ENCODE measurements at places on chromosomes 2 and 18.
A peak's percentile ranks its signal among the peaks of the same experiment; 100 is the strongest.

GRCh38 chr2:205858881-205859441 is 176.7 kb downstream of the NRP2 start:
- DNase-seq, result no peak

GRCh38 chr2:237310515-237311114 is 103.3 kb downstream of the COL6A3 start:
- DNase-seq, result no peak

- DNase-seq, result no peak
Observed at GRCh38 chr2:224036731-224037361, 2.2 kb downstream of the SERPINE2 start.

DNA sequence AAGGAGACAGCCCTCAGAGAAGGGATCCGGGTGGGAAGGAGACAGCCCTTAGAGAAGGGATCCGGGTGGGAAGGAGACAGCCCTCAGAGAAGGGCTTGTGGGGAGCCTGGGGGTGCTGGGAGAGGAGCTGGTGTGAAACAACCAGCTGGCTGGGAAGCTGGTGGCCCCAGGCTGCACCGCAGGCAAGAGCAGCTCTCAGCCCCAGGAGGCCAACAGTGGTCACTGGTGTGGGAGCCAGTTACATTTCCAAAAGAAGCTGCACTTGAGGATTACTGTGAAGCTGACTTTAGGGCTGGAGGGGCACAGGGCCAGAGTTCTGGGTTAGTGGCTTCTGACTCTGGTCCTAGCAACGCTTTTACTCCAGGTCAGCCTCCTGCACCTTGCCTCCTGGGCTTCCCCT is 3.3 kb downstream of the HES6 start:
- no peak for DNase-seq

DNA sequence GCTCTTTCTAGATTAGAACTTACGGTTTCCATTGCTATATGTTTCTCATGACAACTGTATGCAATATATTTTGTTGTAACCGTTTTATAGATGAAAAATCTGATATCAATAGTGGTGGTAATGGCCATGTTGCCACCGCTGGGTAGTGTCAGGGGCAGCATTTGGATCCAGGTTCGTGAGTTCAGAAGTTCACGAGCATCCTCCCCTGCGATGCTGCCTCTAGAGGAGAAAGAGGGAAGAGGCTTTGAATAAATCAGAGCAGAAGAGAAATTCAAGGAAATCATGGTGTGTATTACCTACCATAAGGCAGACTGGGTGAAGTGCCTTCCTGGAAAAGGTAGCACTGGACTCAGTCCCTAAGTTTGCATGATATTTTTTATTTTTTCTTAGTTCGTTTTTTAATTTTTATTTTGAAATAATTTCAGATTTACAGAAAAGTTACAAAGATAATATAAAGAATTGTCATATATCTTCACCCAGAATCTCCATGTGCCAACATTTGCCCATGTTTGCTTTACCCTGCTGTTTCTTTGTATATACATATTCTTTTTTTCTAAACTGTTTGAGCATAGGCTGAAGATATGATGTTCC is 3.3 kb upstream of the ZBTB7C start:
- peak; percentile 46 for DNase-seq

DNA sequence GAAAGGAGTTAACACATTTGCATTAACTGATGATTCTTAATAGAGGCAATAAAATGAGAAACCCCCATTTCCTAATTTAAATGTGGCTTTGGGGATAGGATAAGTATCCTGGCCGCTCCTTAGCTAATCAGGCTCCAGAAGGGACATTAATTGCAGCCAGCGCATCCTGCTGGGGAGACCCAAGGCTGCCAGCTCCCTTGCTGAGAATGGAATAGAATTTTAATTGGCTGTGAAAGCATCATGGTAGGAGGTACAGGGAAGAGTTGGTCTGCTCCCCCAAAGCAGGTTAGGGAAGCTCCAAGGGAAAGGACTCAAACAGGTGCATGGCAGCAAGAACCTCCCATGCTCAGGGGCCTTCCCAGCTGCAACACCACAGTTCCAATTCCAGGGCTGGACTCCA is 71.4 kb downstream of the MARCHF4 start:
- no peak for DNase-seq

DNA sequence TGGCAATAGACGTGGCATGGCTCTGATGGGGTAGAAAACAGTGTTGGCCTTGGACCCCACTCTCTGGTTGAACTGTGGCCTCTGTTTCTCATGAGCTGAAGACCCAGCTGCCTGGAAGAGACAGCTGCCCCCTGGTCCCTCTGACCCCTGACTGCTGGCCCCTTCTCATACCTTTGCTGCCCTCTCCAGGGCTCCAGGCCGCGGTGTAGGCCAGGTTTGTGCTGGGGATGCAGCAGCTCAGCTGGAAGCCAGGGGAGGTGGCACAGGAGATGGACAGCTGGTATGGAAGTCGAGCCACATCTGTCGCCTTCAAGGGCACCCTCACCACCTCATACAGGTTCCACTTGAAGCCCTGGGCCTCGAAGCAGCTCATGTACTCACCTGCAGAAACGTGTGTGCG is 31.7 kb upstream of the SELENOI start:
- no peak for DNase-seq

- no peak for DNase-seq
Observed at GRCh38 chr18:43060020-43060419, 55.5 kb downstream of the RIT2 start.

DNA sequence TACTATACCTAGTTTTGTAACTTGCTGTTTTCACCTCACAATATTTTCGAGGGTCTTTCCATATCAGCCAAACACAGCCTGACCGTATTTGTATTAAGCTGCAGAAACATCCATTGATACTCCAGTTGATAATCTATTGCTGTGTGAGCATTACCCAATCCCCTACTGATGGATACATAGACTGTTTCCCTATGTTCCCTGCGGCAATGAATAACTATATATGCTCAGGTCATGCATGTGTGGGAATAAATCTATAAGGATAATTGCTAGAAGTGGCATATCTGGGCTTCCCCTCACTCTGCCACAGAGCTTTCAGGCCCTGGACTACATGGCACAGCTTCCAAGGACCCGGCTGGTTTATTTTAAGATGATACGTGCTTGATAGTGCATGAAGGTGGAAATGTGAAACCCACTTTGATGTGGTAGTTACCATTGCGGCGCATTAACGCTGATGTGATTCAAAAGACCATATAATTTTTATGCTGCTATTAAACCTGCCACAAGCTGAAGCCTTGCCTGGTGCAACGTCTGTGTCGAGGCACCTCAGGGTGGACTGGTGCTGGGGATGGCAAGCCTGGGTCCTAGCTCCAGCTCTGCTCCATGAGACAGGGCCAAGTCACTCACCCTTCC is 130.8 kb upstream of the MSH6 start:
- no peak for DNase-seq

DNA sequence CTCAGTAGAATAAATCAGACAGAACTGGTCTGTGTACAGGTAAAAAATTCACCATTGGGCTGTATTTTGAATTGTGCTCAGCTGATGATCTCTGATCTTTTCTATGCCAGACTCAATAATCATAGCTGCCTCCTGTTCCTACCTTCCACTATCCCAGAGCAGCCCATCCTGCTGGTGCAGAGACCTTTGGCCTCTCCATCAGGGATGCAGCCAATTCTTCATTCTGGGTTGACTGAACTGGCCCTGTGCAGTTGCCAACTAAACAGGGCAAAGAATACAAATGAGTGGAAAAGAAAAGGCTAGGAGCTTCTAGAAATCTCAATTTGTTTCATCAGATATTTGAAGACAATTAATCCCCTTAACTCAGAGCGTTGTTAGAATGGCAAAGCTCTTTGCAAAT is 1781.3 kb upstream of the CELF4 start:
- no peak for DNase-seq

DNA sequence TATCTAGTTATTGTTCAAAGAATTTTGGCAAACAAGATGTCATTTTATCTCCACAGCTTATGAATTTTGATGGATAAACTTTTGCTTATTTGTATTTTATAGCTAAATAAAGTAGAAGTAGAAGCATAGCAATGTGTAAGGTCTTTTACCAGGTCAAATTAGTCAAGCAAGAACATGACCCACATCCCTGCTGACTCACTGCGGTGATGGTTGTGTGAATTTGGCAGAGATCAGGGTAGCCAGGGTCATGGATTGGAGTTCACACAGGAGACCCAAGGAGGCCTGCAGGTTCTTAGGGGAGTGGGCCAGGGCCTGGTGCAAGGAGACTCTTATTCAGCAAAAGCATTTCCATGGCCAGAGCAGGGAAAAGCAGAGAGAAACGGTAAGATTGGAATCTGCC is 18.7 kb downstream of the SP140 start:
- DNase-seq, result no peak

- no peak for DNase-seq
Observed at GRCh38 chr2:194176134-194176533, 1480.9 kb upstream of the SLC39A10 start.

DNA sequence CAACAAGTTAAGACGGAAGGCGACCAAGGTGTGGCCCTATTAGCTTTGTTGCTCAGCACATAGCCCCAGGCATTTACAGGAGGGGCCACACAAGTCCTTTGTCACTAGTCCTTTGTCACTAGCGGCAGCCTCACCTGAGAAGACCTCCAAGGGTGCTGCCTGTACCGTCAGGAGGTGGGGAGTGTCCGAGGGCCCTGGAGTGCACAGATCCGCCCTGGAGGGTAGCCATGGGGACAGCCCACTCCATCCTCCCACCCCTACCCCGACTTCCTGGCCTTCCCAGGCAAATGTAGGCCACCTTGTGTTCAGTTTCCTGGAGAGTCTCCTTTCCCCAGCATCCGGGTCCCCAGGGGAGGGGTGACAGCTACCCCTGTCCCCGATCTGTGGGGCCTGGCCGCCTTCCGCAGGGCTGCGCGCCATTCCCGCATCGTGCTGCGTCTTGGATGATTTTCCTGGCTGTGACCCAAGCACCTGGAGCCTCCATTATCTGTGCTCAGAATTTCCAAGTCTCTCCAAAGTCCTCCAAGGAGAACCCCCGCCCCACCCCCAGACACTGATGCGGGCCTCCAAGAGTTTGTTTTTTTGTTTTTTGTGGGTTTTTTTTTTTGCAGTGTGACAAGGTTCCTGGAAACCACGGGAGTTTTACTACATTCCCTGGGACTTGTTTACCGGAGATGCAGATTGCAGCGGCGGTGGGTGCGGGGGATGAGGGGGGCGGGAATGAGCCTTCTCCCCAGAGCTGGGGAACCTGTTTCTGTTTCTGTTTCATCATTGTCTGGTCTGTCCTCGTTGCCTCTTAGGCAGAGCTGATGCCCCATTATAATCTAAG is 28.6 kb downstream of the TEX44 start:
- peak; percentile 44 for DNase-seq

- DNase-seq, result no peak
Observed at GRCh38 chr2:231383416-231384108, 11.9 kb upstream of the B3GNT7 start.

DNA sequence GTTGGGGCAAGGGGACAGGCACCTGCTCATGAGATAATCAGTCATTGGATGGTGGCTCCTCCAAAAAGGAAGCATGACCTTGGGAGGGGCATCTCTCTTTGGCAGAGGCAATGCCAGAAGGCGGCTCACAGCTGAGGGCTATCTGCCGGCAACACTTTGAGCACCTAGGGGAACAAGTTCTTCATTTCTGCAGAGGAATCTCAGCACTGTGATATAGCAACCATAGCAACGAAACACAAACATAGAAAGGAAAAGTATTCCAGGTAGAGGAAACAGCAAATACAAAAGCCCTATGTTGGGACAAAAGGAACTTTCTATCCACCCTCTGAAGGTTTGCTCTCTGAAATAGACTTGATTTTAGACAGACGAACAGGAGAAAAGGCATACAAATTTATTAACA is 89.1 kb upstream of the NEDD4L start:
- DNase-seq, result no peak

DNA sequence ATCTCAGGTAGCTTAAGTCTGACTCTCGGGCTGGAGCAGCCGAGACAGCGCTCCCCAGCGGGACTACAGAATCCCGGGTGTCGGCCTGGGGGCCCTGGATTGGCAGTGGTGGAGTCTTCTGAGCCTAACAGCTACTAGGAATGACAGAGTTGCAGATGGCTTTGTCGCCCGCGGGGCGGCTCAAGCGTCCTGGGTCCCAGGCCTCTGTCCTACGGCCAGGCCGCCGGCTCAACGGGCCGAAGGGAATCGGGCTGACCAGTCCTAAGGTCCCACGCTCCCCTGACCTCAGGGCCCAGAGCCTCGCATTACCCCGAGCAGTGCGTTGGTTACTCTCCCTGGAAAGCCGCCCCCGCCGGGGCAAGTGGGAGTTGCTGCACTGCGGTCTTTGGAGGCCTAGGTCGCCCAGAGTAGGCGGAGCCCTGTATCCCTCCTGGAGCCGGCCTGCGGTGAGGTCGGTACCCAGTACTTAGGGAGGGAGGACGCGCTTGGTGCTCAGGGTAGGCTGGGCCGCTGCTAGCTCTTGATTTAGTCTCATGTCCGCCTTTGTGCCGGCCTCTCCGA is 8.8 kb downstream of the SIX2 start:
- no peak for DNase-seq

- no peak for DNase-seq
Observed at GRCh38 chr2:189159717-189160116, 19.8 kb downstream of the COL5A2 start.

GRCh38 chr2:102159295-102159694 is 16.7 kb downstream of the IL1R1 start:
- no peak for DNase-seq

DNA sequence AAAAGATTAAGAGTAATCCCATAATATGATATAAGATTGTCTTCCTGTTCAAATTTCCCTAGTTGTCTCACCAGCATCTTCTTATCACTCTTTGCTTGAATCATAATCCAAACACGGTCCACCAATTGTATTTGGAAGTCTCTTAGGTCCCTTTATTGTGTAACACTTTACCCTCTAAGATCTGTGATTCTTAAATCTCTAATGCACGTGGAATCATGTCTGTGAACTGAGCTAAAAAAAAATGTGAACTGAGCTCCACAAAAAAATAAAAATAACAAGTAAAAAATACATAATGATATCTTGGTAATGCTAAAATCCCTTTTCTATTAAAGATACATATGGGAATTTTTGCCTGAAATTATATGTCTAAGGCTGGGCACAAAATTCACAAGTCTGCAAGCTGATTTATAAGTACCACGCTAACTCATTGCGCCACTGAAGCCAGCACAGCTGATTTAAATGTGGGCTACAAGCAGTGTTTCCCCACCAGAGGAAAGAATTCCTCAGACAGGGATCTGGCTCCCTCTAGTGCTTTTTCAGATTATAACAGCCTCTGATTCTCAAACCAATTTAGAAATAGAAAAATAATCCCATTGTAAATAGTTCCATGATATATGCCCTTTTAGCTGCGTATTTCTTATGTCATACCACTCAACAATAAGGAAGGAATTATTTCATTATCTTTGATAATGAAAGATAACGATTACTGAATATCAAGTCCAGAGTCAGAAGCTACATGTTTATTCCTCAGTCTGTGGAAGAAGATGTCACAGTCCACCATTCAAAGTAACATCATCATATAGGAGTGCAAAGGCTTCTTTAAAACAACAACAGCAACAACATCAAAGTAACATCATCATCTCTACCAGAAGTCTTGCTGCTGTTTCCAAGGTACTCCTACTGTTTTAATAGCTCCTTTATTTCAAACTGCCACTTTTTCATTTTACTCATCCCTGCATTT is 22.9 kb downstream of the RBM43 start:
- peak; percentile 47 for DNase-seq

DNA sequence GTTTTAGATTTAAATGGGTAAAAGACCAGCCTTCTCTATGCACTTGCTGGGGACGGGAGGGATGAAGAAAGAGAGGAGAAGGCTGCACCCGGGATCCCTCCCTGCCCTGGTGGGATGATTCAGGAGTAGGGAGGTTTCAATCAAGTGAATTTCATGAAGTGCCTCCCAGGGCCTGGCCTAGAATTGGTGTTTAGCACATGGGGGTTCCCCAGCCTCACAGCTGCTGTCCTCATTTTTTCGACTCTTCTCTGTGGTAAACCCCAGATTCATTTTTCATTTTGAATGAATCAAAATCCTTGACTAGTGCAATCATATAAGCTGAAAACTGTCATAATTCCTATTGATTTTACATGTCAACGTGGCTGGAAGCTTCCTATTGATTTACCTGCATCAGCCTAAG is 81.1 kb downstream of the LPIN1 start:
- no peak for DNase-seq
